ENCODE measurements at places on chromosomes 12 and 14.
A peak's percentile ranks its signal among the peaks of the same experiment; 100 is the strongest.

- no peak for DNase-seq
Measured at GRCh38 chr12:115375186-115375991, 691.4 kb upstream of the TBX3 start.

- DNase-seq, result no peak
Measured at GRCh38 chr14:32404784-32405573, 75.9 kb downstream of the AKAP6 start.

- no peak for DNase-seq
Measured at GRCh38 chr12:71664411-71665089, 449 bp downstream of the THAP2 start.

- DNase-seq, result no peak
Measured at GRCh38 chr14:81802341-81802740, 268.7 kb upstream of the SEL1L start.

DNA sequence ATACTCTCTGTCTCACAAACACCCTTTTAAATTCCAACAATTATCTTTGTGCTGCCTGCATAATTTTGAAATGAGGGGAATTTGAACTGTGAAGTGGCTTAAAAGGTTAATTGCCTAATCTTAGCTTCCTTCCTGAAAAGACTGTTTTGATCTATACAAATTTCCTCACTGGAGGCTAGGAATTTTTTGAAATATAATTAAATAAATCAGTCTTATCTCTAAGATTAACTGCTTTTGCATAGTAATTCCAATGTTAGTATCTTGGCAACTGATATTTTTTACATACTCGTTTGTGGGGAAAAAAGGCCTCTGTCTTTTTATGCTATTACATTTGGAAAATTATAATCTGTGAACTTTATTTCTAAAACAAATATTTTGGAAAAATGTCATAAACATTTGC, 498.5 kb downstream of the TMTC2 start:
- DNase-seq, result no peak

DNA sequence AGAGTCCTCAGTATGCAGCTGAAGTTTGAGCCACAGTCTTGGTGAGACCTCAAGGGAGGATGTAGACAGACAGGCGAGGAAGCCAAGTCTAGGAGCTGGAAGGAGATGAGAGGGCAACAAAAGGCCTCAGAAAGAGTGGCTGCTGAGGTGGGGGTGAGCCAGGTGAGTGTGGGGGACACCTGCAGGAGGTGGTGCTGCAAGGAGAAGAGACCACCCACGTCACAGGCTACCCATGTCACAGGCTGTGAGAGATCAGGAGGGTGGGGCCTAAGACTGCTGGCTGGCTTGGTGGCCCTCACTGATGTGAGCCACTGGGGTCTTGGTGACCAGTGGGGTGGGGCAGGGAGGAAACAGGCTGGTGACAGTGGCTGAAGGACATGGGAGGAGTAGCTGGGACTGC, 97.3 kb downstream of the KIF26A start:
- DNase-seq, result no peak

DNA sequence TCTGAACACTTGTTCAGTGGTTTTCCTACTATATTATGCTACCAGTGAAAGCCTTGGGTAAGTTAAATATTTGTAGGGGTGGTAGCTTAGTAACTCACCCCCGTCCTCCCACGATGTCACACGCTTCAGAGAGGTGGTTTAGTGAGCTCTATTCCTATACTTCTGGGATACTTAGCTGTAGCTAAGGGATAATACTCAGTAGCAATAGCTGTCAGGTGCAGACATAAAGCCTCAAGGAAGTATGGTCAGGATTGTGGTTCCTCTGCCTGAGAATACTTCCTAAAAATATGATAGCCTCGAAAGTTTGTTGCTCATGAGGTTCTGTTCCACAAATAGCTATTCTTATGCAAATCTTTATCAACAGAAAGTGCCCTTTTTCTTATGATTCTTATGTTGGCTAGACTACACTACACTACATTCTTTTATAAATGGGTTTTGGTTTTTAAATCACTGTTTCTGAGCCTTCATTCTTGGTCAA, 11.9 kb downstream of the DLST start:
- no peak for DNase-seq

GRCh38 chr14:92577321-92577742, 63.8 kb downstream of the RIN3 start:
- DNase-seq, result peak; percentile 42

DNA sequence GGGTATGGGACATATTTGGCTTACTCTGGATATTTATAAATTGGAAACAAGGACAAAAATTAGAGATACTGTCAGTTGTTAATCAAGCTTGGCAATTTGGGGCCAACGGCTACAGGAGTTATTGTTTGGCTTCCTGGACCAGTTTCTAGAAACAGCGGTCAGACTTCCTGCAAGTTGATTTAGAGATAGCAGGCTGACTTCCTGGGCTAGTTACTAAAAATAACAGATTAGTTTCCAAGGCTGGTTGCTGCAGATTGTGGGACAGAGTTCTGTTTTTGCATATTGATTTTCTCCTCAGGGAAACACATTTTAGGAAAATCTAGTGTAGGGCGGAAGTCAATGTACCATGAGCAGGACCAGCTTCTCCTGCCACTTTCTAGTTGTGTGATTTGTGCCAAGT, 144.0 kb upstream of the TMPO start:
- DNase-seq, result no peak

GRCh38 chr12:29255042-29255441, 106.0 kb downstream of the FAR2 start:
- peak; percentile 25 for DNase-seq

- no peak for DNase-seq
Measured at GRCh38 chr14:61899497-61899896, 137.3 kb downstream of the SNAPC1 start.

- DNase-seq, result no peak
Measured at GRCh38 chr14:69360438-69361108, 37.5 kb downstream of the ERH start.

DNA sequence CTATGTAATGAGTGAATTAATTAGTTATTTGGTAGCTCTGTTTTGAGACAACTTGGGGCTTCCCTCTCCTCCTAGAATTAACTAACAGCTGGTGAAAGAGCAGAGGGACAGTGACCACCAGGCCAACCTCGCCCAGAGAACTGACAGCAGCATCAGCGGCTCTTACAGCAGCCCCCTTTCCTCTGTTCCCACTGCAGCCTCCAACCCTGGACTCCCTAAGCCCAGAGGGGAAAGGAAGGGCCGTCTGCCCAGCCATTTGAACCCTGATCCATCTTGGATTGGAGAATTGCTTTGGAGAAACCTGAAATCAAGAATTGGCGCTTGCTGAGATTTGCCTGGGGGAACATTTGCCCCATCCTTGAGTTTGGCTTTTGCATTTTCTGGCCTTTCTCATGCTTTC, 45.5 kb downstream of the B4GALNT3 start:
- no peak for DNase-seq

GRCh38 chr12:30484658-30485057, 211.0 kb downstream of the IPO8 start:
- DNase-seq, result no peak

DNA sequence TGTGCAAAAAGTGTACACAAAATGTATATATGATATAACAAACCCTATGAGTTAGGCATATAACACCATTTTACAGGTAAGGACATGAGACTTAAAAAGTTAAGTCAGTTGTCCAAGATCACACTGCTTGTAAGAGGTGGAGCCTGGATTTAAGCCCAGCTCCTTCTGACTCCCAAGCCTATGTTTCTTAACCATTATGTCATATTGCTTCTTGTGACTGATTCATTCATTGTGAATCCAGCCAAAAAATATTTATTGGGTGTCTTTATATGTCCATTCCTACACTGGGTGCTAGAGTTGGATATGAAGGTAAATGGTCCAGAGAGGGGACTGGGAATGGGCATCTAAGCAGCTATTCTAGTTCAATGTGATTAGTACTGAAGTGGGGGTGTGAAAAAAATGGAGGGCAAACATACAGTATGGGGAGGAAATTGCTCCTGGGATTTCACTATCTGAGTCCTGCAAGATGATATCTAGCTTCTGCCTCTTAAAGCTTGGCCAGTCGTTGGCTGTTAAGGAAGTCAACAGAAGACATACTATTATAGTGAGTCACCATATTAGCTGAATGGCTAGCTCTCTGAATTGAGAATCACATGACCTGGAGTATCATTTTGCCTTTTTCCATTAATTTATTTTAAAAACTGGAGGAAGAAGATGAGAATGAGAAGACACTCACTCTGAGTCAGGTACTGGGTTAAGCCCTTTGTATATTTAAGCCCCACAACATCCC, 28.8 kb downstream of the PAX9 start:
- DNase-seq, result no peak

DNA sequence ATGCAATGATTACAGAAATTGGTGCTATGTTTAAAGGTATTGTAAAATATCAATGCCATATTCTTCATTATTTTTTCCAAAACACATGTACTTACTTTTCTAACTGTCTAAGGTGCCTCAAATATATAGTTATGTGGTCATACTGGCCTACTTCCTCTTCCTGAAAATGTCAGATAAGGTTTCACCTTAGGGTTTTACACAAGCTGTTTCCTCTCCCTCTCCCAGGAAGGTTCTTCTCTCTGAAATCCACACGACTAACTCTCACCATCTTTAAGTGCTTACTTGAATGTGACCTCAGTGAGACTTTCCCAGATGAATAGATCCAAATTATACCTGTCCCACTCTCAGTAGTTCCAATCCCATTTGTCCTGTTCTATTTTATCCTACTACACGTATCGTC, 11.6 kb upstream of the CLEC4D start:
- no peak for DNase-seq

DNA sequence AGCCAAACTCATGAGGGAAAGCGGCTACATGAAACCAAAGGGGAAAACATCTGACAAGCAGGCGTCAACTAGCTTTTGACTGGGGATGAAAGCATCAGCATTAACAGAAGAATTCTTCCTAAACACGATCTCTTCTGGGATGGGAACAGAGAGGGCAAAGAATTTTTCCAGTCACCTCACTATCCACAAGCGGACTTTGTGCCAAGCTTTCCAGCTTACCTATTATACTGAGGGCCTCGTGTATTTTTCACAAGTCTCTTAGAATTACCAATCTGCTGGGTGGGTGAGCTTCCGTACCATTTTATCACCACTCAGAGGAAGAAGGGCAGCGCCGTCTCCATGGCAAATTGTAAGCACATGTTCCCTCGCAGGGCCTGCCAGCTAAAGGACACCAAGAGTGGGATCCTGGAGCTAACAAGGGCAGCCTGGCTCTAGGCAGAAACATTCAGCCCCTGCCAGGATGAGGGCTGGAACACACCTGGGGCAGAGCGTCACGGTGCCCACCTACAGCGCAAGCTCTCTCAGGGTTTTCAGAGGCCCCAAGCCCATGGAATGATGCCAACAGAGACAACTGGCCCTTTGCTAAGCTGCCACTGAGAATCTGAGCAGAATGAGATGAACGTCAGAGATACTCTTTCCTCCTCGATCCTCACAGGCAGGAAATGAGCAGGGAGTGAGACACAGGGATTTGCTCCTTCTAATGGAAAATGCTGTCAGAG, 74.6 kb downstream of the CHGA start:
- DNase-seq, result no peak

- no peak for DNase-seq
Measured at GRCh38 chr14:36502558-36503508, 17.2 kb downstream of the NKX2-1 start.

DNA sequence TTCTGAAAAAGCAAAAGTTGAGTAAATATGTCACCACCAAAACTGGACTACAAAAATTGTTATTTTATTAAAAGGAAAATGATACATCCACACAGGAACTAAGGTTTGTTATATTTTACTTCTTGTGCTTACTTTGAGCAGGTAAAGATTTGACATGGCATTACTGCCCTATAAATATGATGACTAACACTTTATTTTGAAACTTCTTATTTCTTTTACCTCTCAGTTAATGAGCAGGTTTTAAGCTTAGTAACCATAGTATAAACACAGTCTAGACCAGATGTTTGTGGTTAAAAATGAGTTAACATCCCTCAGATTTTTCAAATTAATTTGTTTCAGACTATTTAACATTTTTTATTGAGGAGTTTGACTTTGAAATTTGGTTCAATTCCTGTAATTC, 862.5 kb upstream of the USP15 start:
- DNase-seq, result no peak

DNA sequence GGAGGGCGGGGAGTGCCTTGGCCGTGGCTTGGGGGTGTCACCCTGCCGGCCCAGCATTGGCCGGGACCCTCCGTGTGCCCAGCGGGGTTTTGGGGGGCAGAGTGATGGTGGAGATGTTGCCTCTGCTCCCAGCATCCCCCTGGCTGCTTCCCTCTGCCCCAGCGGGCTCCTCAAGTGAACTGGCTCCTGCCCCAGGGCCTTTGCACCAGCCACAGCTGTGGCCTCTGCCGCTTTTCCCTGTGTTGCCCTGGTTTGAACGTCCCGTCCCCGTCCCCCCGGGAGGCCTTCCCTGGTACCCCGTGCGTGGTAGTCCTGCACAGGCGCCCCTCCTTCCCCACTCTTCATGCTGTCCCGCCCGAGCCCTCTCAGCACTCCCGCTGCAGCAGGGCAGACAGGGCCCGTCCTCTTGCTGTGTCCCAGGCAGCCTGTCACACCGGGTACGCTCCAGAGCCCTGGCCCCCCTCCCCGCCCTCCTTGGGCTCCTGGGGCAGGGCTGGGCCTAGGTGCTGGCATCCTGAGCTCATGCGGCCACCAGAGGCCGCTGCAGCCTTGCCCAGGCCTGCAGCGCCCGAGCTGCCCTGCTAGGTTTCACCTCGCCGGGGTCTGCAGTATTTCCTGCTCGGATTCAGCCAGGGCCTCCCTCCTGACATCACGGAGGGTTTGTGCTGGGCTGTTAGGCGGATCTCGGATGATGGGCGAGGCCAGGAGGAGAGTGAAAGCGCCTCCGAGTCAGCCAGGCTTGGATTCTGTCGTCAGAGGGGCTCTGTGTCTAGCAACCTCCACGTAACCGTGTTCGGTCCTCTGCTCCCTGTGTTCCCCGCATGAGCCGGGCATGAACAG, 9.5 kb downstream of the NOC4L start:
- peak; percentile 74 for DNase-seq

DNA sequence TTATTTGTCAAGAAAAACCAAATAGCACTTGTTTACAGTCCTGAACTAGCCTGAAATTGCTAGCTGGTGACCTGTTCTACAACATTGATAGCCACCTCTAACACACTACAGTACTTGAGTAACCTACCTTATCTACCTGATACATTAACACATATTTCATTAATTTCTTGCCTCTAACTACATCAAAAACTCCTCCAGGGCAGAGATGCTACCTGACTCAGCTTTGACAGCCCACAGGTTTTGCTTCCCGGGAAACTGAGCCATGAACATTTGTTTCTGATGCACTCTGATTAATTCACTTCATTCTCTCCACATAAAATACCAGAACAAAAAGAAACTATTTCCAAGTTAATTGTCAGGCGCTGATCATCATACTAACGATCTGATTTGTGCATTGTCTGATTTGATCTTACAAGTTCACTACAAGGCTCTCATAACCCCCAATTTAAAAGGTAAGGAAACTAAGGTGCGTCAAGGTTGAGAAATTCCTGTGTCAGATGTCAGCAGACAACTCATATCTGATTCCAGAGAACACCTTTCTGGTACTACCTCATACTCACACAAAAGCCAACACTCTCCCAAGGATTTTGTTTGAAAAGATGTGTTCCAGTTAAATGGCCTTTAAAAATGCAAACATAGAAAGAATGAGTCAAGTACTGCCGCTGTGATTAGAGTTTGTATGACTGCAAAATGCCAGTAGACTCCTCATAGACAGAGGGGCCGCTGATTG, 768.7 kb downstream of the BCL11B start:
- DNase-seq, result no peak

All from CD4-positive, alpha-beta T cell treated with Interleukin-4 for 1 hour (primary cell).